ENCODE measurements at places on chromosomes 1 and 21.

DNA sequence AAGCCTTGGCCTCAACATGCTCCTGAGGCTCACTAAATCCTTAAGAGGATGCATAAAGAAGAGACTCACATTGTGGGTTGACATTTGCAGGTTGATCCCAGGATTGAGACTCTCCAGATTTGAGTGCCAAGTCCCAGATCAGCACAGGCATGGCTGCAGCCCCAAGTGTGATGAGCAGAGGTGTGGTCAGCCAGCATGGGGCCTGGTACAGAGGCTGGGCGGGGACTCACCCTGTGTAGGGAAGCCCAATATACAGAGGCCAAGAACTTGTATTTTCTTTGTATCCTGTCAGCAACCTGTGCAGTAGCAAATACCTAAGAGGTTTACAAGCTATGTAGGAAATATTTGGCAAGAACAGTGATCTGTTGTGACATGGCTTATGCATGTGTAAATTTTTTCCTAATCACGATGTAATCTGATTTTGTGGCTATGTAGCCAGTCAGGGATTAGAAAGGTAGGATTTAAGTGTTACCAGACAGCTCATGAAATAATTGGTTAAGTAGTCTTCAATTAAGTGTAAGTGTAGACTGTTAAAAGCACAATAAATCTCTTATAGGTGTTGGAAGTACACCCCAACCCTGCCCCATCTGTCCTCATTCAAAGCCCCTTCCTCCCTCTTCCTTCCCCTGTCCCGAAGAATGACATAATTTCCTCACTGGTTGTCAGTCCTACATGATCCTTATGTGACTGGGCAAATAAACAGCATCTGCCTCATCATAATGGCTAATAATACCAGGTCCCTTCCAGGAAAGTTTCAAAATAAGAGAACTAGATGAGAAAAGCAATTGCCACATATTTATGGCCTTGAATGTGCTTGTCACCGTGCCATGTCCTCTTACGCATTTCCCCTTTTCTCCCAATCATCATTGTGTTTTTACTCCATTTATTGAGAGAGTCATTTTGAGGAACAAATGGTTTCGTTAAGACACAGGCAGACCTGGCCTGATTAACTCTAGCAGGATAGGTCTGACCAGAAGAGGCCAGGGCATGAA is 120.9 kb downstream of the HLX start:
- peaks cover 4% of the 10 kb centered on the region for H3K27me3 ChIP-seq
- no peak overlapping the region for H3K4me3 ChIP-seq
- H3K36me3 ChIP-seq, result no peaks in the 10 kb centered on the region

DNA sequence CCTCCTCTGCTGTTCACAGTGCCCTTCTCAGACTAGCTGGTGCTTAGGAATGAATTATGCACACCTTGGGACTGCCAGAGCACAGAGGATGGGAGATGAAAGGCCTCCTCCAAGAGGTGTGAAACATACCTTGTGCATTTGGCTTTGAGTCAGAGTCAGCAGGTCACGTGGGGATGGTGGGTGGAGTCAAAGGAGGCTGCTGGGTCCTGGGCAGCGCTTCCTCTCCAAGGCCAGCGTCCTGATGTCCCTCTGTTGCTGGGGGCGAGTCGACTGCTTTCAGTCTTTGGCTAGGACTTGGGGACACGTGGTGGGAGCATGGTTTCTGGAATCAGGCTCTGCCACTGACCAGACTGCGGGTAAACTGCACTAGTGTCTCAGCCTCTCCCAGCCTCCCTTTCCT is 91.2 kb downstream of the AJAP1 start:
- H3K4me1 ChIP-seq, result no peaks in the 10 kb centered on the region
- no peak overlapping the region for H3K4me3 ChIP-seq
- DNase-seq, result no peak
- no peaks in the 10 kb centered on the region for H3K27me3 ChIP-seq

DNA sequence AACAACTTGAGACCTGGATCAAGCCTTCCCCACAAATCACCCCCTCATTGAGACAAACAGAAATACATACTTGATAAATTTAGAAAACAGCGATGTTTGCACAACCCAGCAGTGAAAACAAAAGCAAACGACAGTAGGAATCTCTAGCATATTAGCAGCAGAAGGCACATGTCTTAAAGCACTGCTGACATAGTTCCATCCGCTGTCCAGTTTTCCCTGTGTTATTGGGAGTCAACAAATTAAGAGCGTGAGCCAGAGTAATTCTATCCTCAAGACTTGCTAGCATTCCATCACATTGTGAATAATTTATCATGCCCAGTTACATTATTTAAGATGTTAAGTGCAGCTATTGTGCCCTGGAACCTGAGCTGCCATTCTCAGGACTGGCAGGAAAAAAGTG is 55.3 kb downstream of the IGSF5 start:
- H3K27me3 ChIP-seq, result no peaks in the 10 kb centered on the region
- H3K36me3 ChIP-seq, result no peaks in the 10 kb centered on the region
- H3K4me1 ChIP-seq, result no peaks in the 10 kb centered on the region
- H3K27ac ChIP-seq, result no peak overlapping the region

- DNase-seq, result no peak
- peaks cover 20% of the 10 kb centered on the region for H3K27me3 ChIP-seq
- H3K4me1 ChIP-seq, result peaks cover 21% of the 10 kb centered on the region
- peak overlapping the region; percentile 66 for H3K27ac ChIP-seq
- H3K4me3 ChIP-seq, result peak overlapping the region; percentile 84
Observed at GRCh38 chr1:241518476-241519307, 863 bp downstream of the FH start.

- peak overlapping the region; percentile 14 for H3K4me3 ChIP-seq
- peaks cover 29% of the 10 kb centered on the region for H3K4me1 ChIP-seq
- peak overlapping the region; percentile 92 for H3K27ac ChIP-seq
- peaks cover 82% of the 10 kb centered on the region for H3K27me3 ChIP-seq
- DNase-seq, result peak; percentile 80
Observed at GRCh38 chr21:38985568-38986378, 180.0 kb downstream of the ETS2 start.

DNA sequence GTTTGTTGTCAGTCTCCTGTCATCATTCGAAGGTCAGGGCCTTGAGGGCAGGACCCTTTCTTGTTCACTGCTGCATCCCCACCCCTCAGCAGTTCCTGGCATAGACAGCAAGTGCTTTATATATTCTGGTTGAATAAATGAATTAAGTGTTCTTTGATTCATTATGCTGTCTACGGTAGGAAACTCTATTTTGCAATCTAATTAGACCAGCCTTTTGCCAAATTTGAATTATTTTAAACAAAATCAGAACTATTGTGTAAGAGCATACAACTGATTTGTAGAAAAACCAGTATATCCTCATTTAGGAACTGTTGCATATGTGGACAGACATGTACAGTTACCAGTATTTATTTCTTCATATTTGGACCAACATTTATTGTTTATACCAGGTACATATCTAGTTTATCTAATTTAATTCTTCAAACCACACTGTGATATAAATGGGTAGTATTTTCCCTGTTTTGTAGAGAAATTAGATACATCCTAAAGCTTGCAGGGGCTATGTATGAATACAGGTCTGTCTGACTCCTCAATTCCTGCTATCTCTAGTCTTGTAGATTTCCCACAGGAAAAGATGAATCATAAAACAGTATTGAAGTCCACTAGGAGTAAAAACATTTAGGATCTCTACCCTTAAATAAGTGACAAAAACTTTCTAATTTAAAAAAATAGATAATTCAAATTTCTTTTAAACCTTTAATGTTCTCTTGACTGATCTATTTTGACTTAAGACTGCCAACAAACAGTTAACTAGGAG is 10.4 kb downstream of the MGST3 start:
- peaks cover 23% of the 10 kb centered on the region for H3K4me1 ChIP-seq
- H3K27ac ChIP-seq, result no peak overlapping the region
- DNase-seq, result no peak
- no peaks in the 10 kb centered on the region for H3K27me3 ChIP-seq
- H3K4me3 ChIP-seq, result no peak overlapping the region

DNA sequence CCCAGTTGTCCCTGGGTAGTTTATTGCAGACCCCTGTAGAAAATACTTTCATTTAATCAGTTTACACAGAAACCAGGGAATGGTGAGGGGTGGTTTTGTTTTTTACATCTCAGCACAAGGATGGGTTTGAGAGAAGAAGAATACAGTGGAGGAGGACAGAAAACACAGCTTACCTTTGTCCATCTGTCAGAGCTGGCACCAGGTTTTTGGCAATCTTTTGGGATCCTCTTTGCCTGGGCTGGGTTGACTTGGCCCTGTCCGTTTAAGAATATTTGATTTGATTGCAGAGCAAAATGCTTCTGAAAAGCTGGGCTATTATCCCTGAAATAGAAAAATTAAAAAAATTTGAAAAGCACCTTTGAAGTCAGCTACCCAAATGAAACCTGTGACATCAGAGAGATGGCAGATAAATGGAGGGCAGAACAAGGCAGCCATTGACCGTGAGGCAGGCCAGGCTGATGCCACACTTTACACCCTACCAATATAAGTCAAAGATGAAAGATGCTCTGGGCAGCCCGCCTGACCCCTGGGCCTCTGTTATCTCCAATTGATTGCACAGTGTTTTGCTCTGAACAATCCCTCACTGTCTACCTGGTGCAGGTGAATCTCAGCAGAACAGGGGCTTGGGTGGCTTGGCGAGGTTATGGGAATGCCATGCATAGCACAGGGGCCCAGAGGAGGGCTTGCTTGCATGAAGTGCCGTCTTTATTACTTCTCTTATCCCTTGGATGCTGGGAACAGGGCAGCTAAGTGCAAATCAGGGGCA is 218.8 kb downstream of the LMX1A start:
- H3K27me3 ChIP-seq, result peaks cover 27% of the 10 kb centered on the region
- no peak overlapping the region for H3K27ac ChIP-seq
- H3K4me3 ChIP-seq, result no peak overlapping the region
- no peaks in the 10 kb centered on the region for H3K4me1 ChIP-seq

GRCh38 chr1:25360596-25361581 is 22.8 kb downstream of the TMEM50A start:
- peaks cover 29% of the 10 kb centered on the region for H3K4me1 ChIP-seq
- DNase-seq, result peak; percentile 7
- H3K4me3 ChIP-seq, result no peak overlapping the region
- H3K27me3 ChIP-seq, result no peaks in the 10 kb centered on the region

DNA sequence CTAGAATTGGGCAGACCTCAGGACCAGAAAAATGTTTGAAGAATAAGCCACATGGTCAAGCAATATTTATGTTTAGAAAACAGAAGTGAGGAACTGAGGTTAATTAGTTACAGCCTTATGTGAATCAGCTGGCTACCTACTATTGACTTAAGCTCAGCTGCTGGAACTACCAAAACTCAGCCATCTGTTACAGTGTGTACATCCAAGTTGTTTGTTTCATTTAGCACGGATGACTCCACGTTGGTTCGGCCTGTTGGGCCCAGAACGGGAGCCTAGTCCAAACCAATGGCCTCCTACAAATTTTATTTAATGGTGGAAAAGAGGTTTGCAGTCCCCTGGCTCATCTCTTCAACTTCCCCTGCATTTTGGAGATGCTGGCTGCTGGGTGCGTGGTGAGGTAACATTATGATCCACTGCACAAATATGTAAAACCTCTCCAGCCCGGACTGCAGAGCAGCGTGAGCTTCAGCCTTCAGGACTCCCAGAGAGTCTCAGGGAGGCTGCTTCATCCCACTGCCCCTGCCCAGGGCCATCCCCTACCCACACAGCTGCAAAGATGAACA is 143.4 kb downstream of the ZZZ3 start:
- no peaks in the 10 kb centered on the region for H3K27me3 ChIP-seq
- no peak for DNase-seq
- H3K36me3 ChIP-seq, result peaks cover 6% of the 10 kb centered on the region
- H3K4me1 ChIP-seq, result no peaks in the 10 kb centered on the region

DNA sequence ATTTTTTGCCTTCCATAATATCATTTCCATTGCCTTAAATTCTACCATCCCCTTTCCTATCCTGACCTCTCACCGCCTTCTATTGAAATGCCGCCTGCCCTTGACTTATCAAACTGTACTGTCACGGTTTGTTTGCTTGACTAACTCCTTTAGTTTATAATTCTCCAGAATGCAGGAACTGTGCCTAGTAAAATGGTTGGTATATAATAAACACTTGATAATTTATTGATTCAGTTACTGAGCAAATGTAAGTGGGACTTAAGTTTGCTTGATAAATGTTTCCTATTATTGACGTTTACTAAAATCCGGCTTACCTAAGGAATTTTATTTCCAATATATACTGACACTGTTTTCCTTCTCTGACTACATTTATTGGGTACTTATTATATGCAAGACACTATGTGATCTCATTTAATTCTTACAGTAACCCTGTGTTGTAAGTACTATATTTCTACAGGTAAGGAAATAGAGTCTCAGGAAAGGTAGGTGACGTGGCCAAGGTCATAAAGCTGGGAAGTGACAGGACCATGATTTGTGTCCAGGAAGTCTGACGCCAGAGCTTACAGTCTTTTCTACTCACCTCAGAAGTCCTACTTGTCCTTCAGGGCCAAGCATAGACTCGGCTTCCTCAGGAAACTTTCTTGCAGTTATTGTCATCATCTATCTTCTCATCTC is 35.7 kb downstream of the DPT start:
- H3K36me3 ChIP-seq, result no peaks in the 10 kb centered on the region
- DNase-seq, result no peak
- no peaks in the 10 kb centered on the region for H3K27me3 ChIP-seq
- no peak overlapping the region for H3K4me3 ChIP-seq

- H3K4me1 ChIP-seq, result no peaks in the 10 kb centered on the region
- H3K36me3 ChIP-seq, result no peaks in the 10 kb centered on the region
- no peak overlapping the region for H3K27ac ChIP-seq
- no peak for DNase-seq
Observed at GRCh38 chr21:46079352-46080170, 18.4 kb upstream of the COL6A2 start.

DNA sequence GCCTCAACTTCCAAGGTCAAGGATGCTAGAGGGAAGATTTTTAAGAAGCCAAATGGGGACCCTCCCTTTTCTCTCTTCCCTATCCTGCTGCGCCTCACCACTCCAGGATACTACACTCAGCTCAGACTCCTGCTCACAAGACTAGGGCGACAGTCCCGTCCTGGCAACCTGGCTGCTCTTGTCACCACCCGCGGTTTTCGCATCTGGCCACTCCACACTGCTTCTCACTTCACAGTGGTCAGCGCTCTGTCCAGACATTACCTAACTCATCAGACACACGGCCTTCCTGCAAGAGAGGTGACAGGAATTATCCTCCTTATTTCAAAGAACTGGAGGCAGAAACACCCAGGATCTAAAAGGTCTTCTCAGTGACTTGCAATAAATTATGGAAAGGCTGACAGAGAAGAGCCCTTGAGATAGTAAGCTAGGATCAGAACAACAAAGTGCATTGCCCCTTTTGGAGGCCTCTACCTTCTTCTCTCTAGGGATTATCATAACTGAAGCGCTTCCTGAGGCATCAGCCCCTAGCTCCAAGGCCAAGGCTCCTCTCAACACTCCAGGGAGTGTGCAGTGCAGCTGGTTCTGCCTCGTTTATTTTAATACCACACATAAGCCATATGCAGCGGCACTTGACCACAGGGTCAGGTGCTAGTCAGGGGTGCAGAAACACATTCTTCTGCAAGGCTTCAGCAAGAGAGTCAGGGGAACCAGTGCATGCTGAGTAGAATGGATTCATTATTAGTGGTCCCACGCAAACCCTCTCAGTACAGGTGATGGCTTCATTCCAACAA is 41.9 kb downstream of the ASTN1 start:
- no peak for DNase-seq
- no peak overlapping the region for H3K4me3 ChIP-seq
- H3K27ac ChIP-seq, result no peak overlapping the region
- H3K4me1 ChIP-seq, result no peaks in the 10 kb centered on the region

Measured in activated naive CD8-positive, alpha-beta T cell treated with anti-CD3 and anti-CD28 coated beads for 36 hours (primary cell).